Activated naive CD8-positive, alpha-beta T cell treated with anti-CD3 and anti-CD28 coated beads for 36 hours (primary cell): ENCODE measurements at places on chromosomes 5 and 9. TPM values are rescaled to one million over a fixed set of nuclear protein-coding genes. Genes with fewer than 3 reads are reported as not detected.

- peaks cover 7% of the 10 kb centered on the region for H3K36me3 ChIP-seq
- no peak overlapping the region for H3K27ac ChIP-seq
- H3K4me1 ChIP-seq = peaks cover 24% of the 10 kb centered on the region
- DNase-seq = no peak
- H3K27me3 ChIP-seq = no peaks in the 10 kb centered on the region
Measured at GRCh38 chr9:121359351-121360294, 10.4 kb downstream of the STOM start.

- no peak overlapping the region for H3K4me3 ChIP-seq
- DNase-seq = no peak
- peaks cover 14% of the 10 kb centered on the region for H3K36me3 ChIP-seq
- H3K4me1 ChIP-seq = peaks cover 25% of the 10 kb centered on the region
Measured at GRCh38 chr9:34334337-34334824, 5.0 kb downstream of the NUDT2 start.

- H3K27ac ChIP-seq = no peak overlapping the region
- peaks cover 23% of the 10 kb centered on the region for H3K27me3 ChIP-seq
- DNase-seq = no peak
- H3K4me3 ChIP-seq = no peak overlapping the region
- no peaks in the 10 kb centered on the region for H3K4me1 ChIP-seq
Measured at GRCh38 chr9:135704483-135704882, 2.5 kb downstream of the KCNT1 start.

DNA sequence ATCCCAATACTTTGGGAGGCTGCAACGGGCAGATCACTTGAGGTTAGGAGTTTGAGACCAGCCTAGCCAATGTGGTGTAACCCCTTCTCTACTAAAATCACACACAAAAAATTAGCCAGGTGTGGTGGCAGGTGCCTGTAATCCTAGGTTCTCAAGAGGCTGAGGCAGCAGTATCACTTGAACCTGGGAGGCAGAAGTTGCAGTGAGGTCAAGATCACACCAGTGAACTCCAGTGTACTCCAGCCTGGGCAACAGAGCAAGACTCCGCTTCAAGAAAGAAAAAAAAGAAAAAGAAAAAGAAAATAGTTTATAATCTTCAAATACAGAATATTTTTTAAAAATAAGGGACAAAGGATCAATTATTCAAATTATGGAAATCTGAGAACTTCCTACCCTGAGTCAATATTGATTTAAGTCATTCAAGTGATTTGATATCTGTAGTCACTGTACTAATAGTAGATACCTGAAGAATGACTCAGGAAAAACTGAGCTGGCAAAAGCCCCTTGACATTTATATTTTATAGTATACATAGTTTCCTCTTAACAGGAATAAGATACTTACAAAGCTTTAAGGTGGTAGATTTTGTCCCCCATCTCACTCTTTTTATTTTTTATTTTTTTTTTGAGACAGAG is 61.8 kb downstream of the PTBP3 start:
- H3K27ac ChIP-seq = no peak overlapping the region
- peaks cover 34% of the 10 kb centered on the region for H3K36me3 ChIP-seq

DNA sequence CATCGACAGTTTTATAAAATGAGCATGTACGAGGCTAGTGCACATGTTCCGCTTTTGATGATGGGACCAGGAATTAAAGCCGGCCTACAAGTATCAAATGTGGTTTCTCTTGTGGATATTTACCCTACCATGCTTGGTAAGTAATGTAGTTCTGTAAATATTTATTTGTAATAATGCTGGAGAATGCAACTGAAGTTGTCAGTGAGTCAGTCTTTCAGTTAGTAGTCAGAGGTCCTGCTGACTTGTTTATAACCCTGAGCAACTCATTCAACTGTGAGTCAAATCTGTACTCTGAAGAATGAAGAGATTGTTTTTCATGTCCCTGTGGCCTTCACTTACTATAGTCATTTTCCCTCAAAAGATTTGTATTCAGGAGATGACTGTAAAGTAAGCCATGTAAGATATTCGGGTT is 28.4 kb upstream of the GPR150 start:
- H3K36me3 ChIP-seq = peaks cover 8% of the 10 kb centered on the region
- no peak overlapping the region for H3K27ac ChIP-seq
- H3K4me3 ChIP-seq = no peak overlapping the region
- no peaks in the 10 kb centered on the region for H3K27me3 ChIP-seq

Gene GABRA6
- not detected for total RNA-seq

- DNase-seq = no peak
- H3K27ac ChIP-seq = no peak overlapping the region
- peaks cover 93% of the 10 kb centered on the region for H3K27me3 ChIP-seq
- H3K4me1 ChIP-seq = peaks cover 21% of the 10 kb centered on the region
Measured at GRCh38 chr5:115815693-115816225, 700 bp downstream of the CDO1 start.

Gene TNFSF15
- 2.4 TPM for total RNA-seq

GRCh38 chr5:1405121-1405520 is 40.1 kb downstream of the SLC6A3 start:
- no peaks in the 10 kb centered on the region for H3K36me3 ChIP-seq
- no peaks in the 10 kb centered on the region for H3K4me1 ChIP-seq
- DNase-seq = no peak
- H3K27me3 ChIP-seq = peaks cover 13% of the 10 kb centered on the region
- no peak overlapping the region for H3K27ac ChIP-seq

- no peaks in the 10 kb centered on the region for H3K4me1 ChIP-seq
- H3K4me3 ChIP-seq = no peak overlapping the region
- no peak overlapping the region for H3K27ac ChIP-seq
- no peaks in the 10 kb centered on the region for H3K27me3 ChIP-seq
- H3K36me3 ChIP-seq = peaks cover 31% of the 10 kb centered on the region
Measured at GRCh38 chr9:6525326-6526045, 112.5 kb downstream of the UHRF2 start.

DNA sequence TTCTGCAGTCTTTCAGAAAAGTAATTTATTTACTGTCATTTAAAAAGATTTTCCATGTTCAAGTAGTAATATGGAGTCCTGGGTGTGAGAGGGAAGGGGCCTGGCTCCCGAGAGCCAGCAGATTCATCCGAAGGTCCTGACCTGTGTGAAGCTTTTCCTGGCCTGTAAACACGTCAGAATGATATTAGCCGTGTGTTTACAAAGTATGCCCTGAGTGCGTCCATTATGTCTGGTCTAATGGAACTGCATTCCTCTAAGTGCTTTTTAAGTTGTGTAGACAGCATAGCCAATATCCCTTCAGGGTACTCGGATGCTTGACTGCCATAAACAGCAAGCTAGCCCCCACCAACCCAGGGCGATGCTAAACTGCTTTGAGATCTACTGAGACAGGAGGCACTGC is 495.2 kb downstream of the AGTPBP1 start:
- DNase-seq = no peak
- H3K4me1 ChIP-seq = no peaks in the 10 kb centered on the region
- H3K4me3 ChIP-seq = no peak overlapping the region

Gene PTPN3
- total RNA-seq = 1.2 TPM

Gene GARIN3
- 0.46 TPM for total RNA-seq

Gene GNA14
- not detected for total RNA-seq

GRCh38 chr9:124392871-124393460 is 22.3 kb downstream of the PSMB7 start:
- peaks cover 10% of the 10 kb centered on the region for H3K36me3 ChIP-seq
- H3K27me3 ChIP-seq = no peaks in the 10 kb centered on the region
- H3K4me3 ChIP-seq = no peak overlapping the region
- DNase-seq = no peak

GRCh38 chr9:36543916-36544315 is 28.8 kb upstream of the MELK start:
- DNase-seq = no peak
- no peak overlapping the region for H3K4me3 ChIP-seq
- no peaks in the 10 kb centered on the region for H3K27me3 ChIP-seq
- H3K36me3 ChIP-seq = no peaks in the 10 kb centered on the region
- no peak overlapping the region for H3K27ac ChIP-seq
